ENCODE measurements at places on chromosomes 1 and 21. TPM values are rescaled to one million over a fixed set of nuclear protein-coding genes. Genes with fewer than 3 reads are reported as not detected.
A peak's percentile ranks its signal among the peaks of the same experiment; 100 is the strongest.

The KRTAP13-1 gene
- total RNA-seq = not detected

The CD247 gene
- not detected for total RNA-seq

The HRNR gene
- not detected for total RNA-seq

DNA sequence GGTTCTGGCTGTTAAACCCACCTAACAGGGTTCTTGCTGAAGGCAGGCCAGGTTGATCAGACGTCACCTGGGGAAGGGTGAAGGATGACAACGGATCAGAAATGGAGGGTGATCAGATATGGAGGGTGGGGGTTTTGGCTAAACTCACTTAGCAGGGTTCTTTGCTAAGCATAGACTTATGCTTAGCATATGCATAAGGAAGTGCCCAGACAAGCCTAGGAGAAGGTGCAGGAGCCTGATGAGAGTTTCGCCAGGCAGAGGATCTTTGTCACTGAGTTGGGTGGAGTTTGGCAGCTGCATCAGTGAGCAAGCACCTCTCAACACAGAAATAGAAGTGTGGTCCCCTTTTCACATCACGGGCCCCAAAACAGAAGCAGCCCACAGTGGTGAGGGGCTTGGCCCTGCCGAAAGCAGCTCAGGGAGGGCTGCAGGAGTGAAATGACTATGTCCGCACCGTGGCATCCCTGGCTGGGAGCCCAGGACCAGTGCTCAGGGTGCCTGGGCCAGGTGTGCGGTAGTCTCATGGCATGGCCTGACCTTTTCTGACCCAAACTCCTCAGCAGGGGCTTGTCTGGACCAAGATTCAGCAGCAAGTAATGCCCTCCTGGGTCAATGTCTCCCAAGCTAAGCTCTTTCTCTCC is 101.6 kb downstream of the AJAP1 start:
- no peak overlapping the region for H3K27ac ChIP-seq
- no peak for DNase-seq
- H3K4me1 ChIP-seq = no peaks in the 10 kb centered on the region
- no peaks in the 10 kb centered on the region for H3K27me3 ChIP-seq

GRCh38 chr1:182056601-182057366 is 4.7 kb downstream of the ZNF648 start:
- no peak overlapping the region for H3K4me3 ChIP-seq
- peaks cover 3% of the 10 kb centered on the region for H3K4me1 ChIP-seq
- H3K36me3 ChIP-seq = no peaks in the 10 kb centered on the region
- DNase-seq = no peak
- H3K27me3 ChIP-seq = peaks cover 14% of the 10 kb centered on the region

GRCh38 chr1:218345673-218346390 is 696 bp downstream of the TGFB2 start:
- no peak overlapping the region for H3K4me3 ChIP-seq
- no peaks in the 10 kb centered on the region for H3K36me3 ChIP-seq
- H3K27ac ChIP-seq = no peak overlapping the region
- H3K4me1 ChIP-seq = peaks cover 41% of the 10 kb centered on the region

DNA sequence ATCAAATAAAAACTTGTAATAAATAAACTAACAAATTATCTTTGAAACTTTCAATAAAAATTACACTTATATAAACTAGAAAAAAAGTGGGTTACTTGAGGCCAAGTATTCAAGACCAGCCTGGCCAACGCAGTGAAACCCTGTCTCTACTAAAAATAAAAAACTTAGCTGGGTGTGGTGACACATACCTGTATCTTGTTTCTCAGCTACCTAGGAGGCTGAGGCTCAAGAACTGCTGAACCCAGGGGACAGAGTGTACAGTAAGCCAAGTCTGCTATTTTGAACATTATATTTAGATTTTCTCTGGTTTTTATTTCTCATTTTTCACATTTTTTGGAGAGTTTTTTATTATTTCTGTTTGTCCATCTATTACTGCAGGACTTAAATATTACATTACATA is 1397.6 kb upstream of the B3GALT2 start:
- no peak overlapping the region for H3K27ac ChIP-seq
- no peaks in the 10 kb centered on the region for H3K36me3 ChIP-seq
- no peaks in the 10 kb centered on the region for H3K4me1 ChIP-seq
- DNase-seq = no peak
- H3K27me3 ChIP-seq = no peaks in the 10 kb centered on the region
- no peak overlapping the region for H3K4me3 ChIP-seq

DNA sequence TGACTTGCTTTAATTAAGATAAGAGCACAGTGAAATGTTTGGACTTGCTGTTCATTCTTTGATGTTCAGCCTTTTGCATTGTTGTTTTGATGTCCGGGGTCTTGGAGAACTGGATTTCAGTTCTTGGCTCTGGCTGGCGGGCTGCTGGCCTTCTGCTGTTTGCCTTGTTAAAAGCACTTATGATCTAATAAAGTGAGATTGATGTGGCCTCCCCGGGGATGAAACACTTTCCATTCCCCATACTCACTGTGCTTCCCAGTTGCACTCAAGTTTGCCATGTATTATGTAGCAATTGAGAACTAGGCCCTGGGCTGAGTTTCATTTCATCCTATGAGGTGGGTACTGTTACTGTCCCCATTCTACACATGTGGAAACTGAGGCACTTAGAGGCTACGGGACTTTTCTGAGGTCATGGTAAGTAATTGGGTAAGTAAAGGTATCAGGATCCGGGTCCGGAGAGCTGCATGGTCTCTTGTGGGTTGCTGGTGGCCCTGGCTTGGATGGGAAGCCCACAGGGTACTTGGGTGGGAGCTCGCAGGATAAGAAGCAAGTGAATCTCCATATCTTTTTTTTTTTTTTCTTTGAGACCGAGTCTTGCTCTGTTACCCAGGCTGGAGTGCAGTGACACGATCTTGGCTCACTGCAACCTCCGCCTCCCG is 127.7 kb upstream of the ZBTB40 start:
- H3K4me1 ChIP-seq = no peaks in the 10 kb centered on the region
- DNase-seq = no peak
- H3K4me3 ChIP-seq = no peak overlapping the region
- no peak overlapping the region for H3K27ac ChIP-seq
- peaks cover 23% of the 10 kb centered on the region for H3K27me3 ChIP-seq

- H3K4me1 ChIP-seq = no peaks in the 10 kb centered on the region
- H3K27ac ChIP-seq = no peak overlapping the region
- H3K27me3 ChIP-seq = peaks cover 59% of the 10 kb centered on the region
- no peak for DNase-seq
These were observed 116.6 kb downstream of the LMX1A start for GRCh38 chr1:165239873-165240272.

The LDLRAD1 gene
- not detected for total RNA-seq

- peak overlapping the region; percentile 98 for H3K27ac ChIP-seq
- DNase-seq = peak; percentile 37
- peaks cover 37% of the 10 kb centered on the region for H3K4me1 ChIP-seq
- peaks cover 14% of the 10 kb centered on the region for H3K36me3 ChIP-seq
- peaks cover 85% of the 10 kb centered on the region for H3K27me3 ChIP-seq
- peak overlapping the region; percentile 72 for H3K4me3 ChIP-seq
These were observed 1.2 kb upstream of the ATF3 start for GRCh38 chr1:212607206-212607912.

The PIGR gene
- total RNA-seq = not detected

DNA sequence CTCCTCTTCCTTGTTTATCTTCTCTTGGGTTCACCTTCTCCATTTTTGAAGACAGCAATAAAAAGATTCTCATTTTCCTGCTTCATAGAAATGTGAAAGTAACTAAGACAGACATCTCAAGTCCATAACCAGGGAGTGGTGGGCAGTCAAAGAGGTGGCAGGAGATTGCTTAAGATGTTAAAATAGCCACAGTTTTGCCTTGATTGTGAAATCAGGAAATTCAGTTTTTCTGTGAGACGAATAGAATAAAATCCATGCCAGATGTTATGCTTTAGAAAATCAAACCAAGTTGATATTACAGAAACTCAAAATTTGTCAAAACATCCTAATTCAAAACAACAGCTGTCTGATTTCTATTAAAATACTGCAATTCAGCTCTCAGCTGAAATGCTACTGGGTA is 57.2 kb downstream of the TNN start:
- H3K4me1 ChIP-seq = peaks cover 13% of the 10 kb centered on the region
- H3K4me3 ChIP-seq = no peak overlapping the region
- H3K36me3 ChIP-seq = no peaks in the 10 kb centered on the region
- H3K27me3 ChIP-seq = no peaks in the 10 kb centered on the region

- no peak for DNase-seq
- H3K4me3 ChIP-seq = no peak overlapping the region
- H3K36me3 ChIP-seq = peaks cover 14% of the 10 kb centered on the region
- H3K27ac ChIP-seq = no peak overlapping the region
These were observed 59.9 kb downstream of the LRRC8C start for GRCh38 chr1:89692601-89693521.

GRCh38 chr1:31793086-31793485 is 22.7 kb downstream of the SPOCD1 start:
- peak overlapping the region; percentile 6 for H3K27ac ChIP-seq
- peaks cover 4% of the 10 kb centered on the region for H3K36me3 ChIP-seq
- no peak overlapping the region for H3K4me3 ChIP-seq
- DNase-seq = no peak
- no peaks in the 10 kb centered on the region for H3K27me3 ChIP-seq
- H3K4me1 ChIP-seq = no peaks in the 10 kb centered on the region

The STYXL2 gene
- not detected for total RNA-seq

- no peaks in the 10 kb centered on the region for H3K36me3 ChIP-seq
- no peak for DNase-seq
- no peak overlapping the region for H3K27ac ChIP-seq
- peaks cover 5% of the 10 kb centered on the region for H3K27me3 ChIP-seq
These were observed 102.8 kb upstream of the PROX1 start for GRCh38 chr1:213884942-213885341.

The PSMG1 gene
- total RNA-seq = 116 TPM

DNA sequence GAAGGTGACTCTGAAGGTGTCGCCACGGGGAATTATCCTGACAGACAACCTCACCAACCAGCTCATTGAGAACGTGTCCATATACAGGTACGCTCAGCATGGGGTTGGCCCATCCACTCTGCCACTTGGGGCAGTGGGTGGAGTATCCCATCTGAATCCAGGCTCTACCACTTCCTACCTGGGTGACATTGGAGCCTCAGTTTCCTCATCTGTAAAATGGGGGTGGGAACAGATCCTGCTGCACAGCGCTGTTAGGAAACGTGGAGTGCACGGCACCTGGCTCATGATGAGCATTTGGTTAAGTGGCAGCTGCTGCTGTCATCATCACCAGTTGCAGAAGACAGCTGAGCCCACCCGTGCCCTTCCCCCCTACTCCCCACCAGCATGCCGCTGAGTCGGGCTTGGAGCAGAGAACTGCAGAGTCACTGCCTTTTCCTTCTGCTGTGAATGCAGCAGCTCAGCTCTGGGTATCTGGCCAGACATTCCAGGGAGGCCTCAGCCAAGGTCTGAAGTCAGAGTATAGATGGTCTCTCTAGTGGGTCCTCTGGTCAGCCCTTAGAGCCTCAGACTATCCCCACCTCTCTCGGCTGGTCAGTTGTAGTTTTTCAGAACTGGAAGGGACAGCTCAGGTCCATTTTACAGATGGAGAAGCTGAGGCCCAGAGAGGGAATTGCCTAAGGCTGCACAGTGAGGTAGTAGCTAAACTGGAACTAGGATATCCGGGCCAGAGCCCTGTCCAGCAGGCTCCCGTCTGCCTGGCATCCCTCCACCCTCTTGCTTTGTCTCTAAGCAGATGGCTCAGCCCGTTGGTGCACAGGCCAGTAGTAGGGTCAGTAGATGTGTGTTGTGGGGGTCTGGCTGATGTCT is 11.7 kb downstream of the LDLRAP1 start:
- peaks cover 15% of the 10 kb centered on the region for H3K4me1 ChIP-seq
- no peaks in the 10 kb centered on the region for H3K27me3 ChIP-seq
- peaks cover 10% of the 10 kb centered on the region for H3K36me3 ChIP-seq
- no peak overlapping the region for H3K27ac ChIP-seq
- H3K4me3 ChIP-seq = no peak overlapping the region

- no peaks in the 10 kb centered on the region for H3K36me3 ChIP-seq
- H3K4me1 ChIP-seq = peaks cover 11% of the 10 kb centered on the region
These were observed 16.8 kb upstream of the SMYD2 start for GRCh38 chr1:214264196-214264595.

DNA sequence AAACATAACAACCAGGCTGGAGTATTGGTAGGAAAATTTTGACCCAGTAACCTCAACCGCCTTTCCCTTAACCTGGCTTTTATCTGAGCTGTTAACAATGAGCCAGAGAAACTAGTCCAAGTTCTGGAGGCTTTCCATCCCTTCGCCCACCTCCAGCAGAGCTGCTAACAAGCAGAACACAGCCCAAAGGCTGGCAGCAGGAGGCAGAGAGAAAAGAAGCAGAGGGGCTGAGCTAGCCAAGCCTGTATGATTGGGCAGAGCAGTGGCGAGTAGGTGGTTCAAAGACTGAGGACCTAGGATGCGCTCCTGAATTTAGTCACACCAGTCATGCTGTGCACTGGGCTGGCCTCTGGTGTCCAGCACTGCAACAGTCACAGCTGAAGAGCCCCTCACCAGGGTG is 123.0 kb downstream of the TNR start:
- no peaks in the 10 kb centered on the region for H3K36me3 ChIP-seq
- H3K27ac ChIP-seq = no peak overlapping the region
- peaks cover 45% of the 10 kb centered on the region for H3K27me3 ChIP-seq
- DNase-seq = no peak
- H3K4me3 ChIP-seq = no peak overlapping the region

The MIER1 gene
- 36.5 TPM for total RNA-seq

DNA sequence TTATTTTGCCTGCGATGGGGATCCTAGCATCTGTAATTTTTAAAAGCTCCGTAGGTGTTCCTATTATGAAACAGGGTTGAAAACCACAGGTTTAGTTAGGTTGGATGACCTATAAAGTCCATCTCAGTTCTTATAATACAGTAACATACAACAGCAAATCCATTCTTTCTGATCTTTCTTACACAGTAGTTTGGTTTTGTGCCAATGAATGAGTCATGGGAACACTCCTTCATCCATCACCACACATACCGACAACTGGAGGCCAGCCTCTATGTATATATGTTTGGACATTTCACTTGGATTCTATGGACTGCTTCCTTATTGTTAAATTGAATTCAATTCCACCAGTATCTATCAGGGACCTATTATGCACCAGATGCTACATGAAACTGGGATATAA is 118.4 kb upstream of the L1TD1 start:
- DNase-seq = peak; percentile 95
- no peak overlapping the region for H3K4me3 ChIP-seq
- no peaks in the 10 kb centered on the region for H3K4me1 ChIP-seq
- no peaks in the 10 kb centered on the region for H3K27me3 ChIP-seq
- H3K36me3 ChIP-seq = peaks cover 11% of the 10 kb centered on the region
- no peak overlapping the region for H3K27ac ChIP-seq

GRCh38 chr21:17351766-17352165 is 161.1 kb upstream of the CXADR start:
- H3K4me1 ChIP-seq = no peaks in the 10 kb centered on the region
- no peak overlapping the region for H3K4me3 ChIP-seq
- DNase-seq = no peak
- H3K36me3 ChIP-seq = no peaks in the 10 kb centered on the region
- H3K27ac ChIP-seq = no peak overlapping the region

- no peaks in the 10 kb centered on the region for H3K27me3 ChIP-seq
- DNase-seq = no peak
- H3K27ac ChIP-seq = no peak overlapping the region
- H3K4me3 ChIP-seq = no peak overlapping the region
These were observed 951.3 kb downstream of the ADGRL2 start for GRCh38 chr1:82752046-82752445.

The ADGRL4 gene
- total RNA-seq = 0.21 TPM

- no peak overlapping the region for H3K4me3 ChIP-seq
- peaks cover 91% of the 10 kb centered on the region for H3K27me3 ChIP-seq
- H3K36me3 ChIP-seq = no peaks in the 10 kb centered on the region
- no peaks in the 10 kb centered on the region for H3K4me1 ChIP-seq
- no peak overlapping the region for H3K27ac ChIP-seq
- no peak for DNase-seq
These were observed 80.0 kb upstream of the CNTN2 start for GRCh38 chr1:204962742-204963632.

The CFHR1 gene
- total RNA-seq = not detected

The AUNIP gene
- 9.4 TPM for total RNA-seq

GRCh38 chr1:53137729-53138128 is 4.7 kb downstream of the SLC1A7 start:
- H3K4me3 ChIP-seq = no peak overlapping the region
- no peaks in the 10 kb centered on the region for H3K27me3 ChIP-seq
- H3K4me1 ChIP-seq = peaks cover 5% of the 10 kb centered on the region
- DNase-seq = no peak
- H3K36me3 ChIP-seq = peaks cover 6% of the 10 kb centered on the region
